Activated CD8-positive, alpha-beta memory T cell treated with anti-CD3 and anti-CD28 coated beads, Interleukin-2, amount 10 ng/mL, durations not matched to agents 7 days and 5 days (primary cell): ENCODE measurements at places on chromosomes 3 and 15. TPM values are rescaled to one million over a fixed set of nuclear protein-coding genes. Genes with fewer than 3 reads are reported as not detected.

RFT1 gene
- 38.3 TPM for total RNA-seq

TM4SF1 gene
- not detected for total RNA-seq

RTF1 gene
- total RNA-seq: 36.3 TPM

DNA sequence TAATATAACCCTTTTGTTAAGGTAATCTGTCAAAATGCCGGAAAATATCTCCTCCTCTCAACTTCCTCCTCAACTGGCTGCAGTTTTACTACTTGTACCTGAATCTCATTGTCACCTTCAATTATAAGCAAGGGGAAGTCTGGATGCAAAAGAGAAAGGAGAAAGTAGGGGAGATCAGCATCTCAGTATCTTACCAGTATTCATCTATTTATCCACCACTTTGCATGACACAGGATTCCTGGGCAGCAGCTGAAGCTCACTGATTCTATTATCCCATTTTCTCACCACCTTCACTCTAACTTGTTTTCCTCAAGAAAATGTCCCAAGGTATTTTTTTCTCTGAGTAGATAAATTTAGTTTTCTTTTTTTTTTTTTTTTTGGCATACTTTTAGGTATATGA, 440.5 kb upstream of the CBLB start:
- H3K27ac ChIP-seq: no peak overlapping the region
- no peaks in the 10 kb centered on the region for H3K4me1 ChIP-seq
- H3K27me3 ChIP-seq: no peaks in the 10 kb centered on the region
- H3K4me3 ChIP-seq: no peak overlapping the region

- no peaks in the 10 kb centered on the region for H3K36me3 ChIP-seq
- H3K27me3 ChIP-seq: no peaks in the 10 kb centered on the region
- no peak overlapping the region for H3K4me3 ChIP-seq
- no peaks in the 10 kb centered on the region for H3K4me1 ChIP-seq
- no peak for DNase-seq
Measured at GRCh38 chr3:77885381-77885780, 845.5 kb downstream of the ROBO2 start.

GRCh38 chr15:77087213-77087612, 16.3 kb upstream of the TSPAN3 start:
- no peak for DNase-seq
- no peaks in the 10 kb centered on the region for H3K27me3 ChIP-seq
- no peak overlapping the region for H3K27ac ChIP-seq
- peaks cover 27% of the 10 kb centered on the region for H3K4me1 ChIP-seq
- no peak overlapping the region for H3K4me3 ChIP-seq
- no peaks in the 10 kb centered on the region for H3K36me3 ChIP-seq

- H3K36me3 ChIP-seq: peaks cover 3% of the 10 kb centered on the region
- no peak overlapping the region for H3K27ac ChIP-seq
- DNase-seq: no peak
Measured at GRCh38 chr3:110296885-110297284, 774.7 kb upstream of the NECTIN3 start.
